Activated naive CD4-positive, alpha-beta T cell treated with anti-CD3 and anti-CD28 coated beads for 36 hours (primary cell): ENCODE measurements at places on chromosomes 13 and 19. TPM values are rescaled to one million over a fixed set of nuclear protein-coding genes. Genes with fewer than 3 reads are reported as not detected.

GRCh38 chr19:28485292-28485691 is 727.7 kb downstream of the UQCRFS1 start:
- H3K36me3 ChIP-seq = no peaks in the 10 kb centered on the region
- no peak overlapping the region for H3K27ac ChIP-seq
- no peaks in the 10 kb centered on the region for H3K27me3 ChIP-seq
- no peak overlapping the region for H3K4me3 ChIP-seq

DNA sequence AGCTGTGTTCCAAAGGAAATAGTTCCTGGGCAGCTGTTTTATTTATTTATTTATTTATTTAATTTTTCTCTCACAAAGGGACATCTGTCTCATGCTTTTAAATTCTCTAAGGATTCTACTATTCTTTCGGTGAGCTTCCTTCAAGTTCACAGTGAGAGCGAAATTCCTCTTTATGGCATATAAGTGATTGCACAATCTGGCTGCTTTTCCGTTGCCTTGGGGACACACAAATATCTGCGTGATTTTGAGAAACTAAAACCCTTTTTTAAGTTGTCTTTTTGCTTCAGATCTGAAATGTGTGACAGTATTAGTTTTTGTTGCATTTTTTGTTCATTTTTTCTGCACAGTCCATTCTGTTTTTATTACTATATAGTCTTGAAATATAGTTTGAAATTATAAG is 19.2 kb downstream of the ZNF486 start:
- H3K27me3 ChIP-seq = no peaks in the 10 kb centered on the region
- no peak for DNase-seq

DNA sequence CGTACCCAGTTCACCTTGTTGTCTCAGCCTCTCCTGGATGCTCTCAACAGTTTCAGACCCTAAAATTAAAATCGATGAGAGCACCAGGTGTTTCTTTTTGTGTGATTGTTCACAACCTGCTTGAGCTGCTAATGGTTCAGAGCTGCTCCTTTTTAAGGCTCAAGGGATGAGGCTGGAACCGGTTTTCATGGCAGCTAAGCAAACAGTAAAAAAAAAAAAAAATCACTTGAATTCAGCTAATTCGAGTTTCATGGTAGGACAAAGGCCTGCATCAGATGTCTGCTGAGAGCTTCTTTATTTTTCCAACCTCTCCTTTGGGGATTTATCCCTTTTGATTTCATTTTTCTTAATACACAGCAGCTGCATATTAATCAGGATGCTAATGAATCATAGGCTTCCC is 6.5 kb downstream of the SYCE2 start:
- no peak overlapping the region for H3K27ac ChIP-seq
- peaks cover 22% of the 10 kb centered on the region for H3K4me1 ChIP-seq
- DNase-seq = no peak

DNA sequence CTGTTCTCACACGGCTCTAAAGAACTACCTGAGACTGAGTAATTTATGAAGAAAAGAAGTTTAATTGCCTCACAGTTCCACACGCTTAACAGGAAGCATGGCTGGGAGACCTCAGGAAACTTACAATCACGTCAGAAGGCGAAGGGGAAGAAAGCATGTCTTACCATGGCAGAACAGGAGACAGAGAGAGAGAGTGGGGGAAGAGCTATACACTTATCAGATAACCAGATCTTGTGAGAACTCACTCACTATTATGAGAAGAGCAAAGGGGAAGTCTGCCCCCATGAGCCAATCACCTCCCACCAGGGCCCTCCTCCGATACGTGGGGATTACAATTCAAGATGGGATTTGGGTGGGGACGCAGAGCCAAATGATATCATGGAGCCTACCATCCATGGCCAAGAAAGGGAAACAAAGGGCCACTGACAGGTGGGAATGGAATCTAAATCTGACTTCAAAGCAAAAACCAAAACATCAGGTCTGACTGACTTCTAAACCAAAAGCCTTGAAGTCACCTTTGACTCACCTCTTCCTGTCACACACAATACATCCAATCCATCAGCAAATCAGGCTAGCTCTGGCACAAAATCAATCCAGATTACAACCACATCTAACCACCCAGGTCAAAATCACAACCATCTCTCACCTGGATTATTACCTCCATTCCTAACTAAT is 189.7 kb downstream of the ENOX1 start:
- H3K4me3 ChIP-seq = no peak overlapping the region
- no peak overlapping the region for H3K27ac ChIP-seq
- no peaks in the 10 kb centered on the region for H3K36me3 ChIP-seq
- DNase-seq = peak; percentile 6

DNA sequence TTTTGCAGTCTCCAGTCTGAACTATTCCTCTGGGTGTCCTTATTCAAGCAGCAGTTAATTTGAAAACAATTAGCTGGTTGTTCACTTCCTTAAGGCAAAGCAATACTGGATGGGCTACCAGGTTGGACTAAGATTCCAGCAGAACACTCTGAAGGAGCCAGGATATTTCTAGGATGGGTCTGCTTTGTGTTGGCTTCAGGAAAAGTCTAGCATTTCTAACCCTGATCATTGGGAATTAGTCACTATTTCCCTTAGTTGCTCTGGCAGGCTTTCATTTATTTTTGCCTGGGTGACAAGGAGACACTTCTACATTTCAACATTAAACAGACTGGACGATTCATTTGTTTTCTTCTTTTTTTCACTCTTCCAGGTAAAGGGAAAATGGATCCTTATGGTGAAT is 228.4 kb downstream of the ENOX1 start:
- H3K4me3 ChIP-seq = no peak overlapping the region
- no peak overlapping the region for H3K27ac ChIP-seq
- DNase-seq = no peak
- H3K27me3 ChIP-seq = no peaks in the 10 kb centered on the region

GRCh38 chr13:35914662-35915061 is 216.5 kb downstream of the DCLK1 start:
- peaks cover 4% of the 10 kb centered on the region for H3K27me3 ChIP-seq
- no peaks in the 10 kb centered on the region for H3K4me1 ChIP-seq

- peaks cover 4% of the 10 kb centered on the region for H3K36me3 ChIP-seq
- no peak overlapping the region for H3K4me3 ChIP-seq
- H3K27ac ChIP-seq = no peak overlapping the region
- no peaks in the 10 kb centered on the region for H3K4me1 ChIP-seq
- DNase-seq = no peak
- H3K27me3 ChIP-seq = no peaks in the 10 kb centered on the region
Observed at GRCh38 chr13:28392428-28392827, 102.5 kb downstream of the FLT1 start.

- no peak overlapping the region for H3K27ac ChIP-seq
- DNase-seq = no peak
- H3K27me3 ChIP-seq = no peaks in the 10 kb centered on the region
- no peak overlapping the region for H3K4me3 ChIP-seq
- H3K36me3 ChIP-seq = peaks cover 20% of the 10 kb centered on the region
Observed at GRCh38 chr19:10318807-10319682, 3.2 kb upstream of the FDX2 start.

GRCh38 chr13:48429886-48430285 is 17.0 kb upstream of the LPAR6 start:
- H3K27me3 ChIP-seq = no peaks in the 10 kb centered on the region
- no peak overlapping the region for H3K4me3 ChIP-seq
- H3K36me3 ChIP-seq = peaks cover 3% of the 10 kb centered on the region
- H3K27ac ChIP-seq = no peak overlapping the region
- peaks cover 38% of the 10 kb centered on the region for H3K4me1 ChIP-seq

The CGB7 gene
- total RNA-seq = not detected

The PLA2G4C gene
- total RNA-seq = 8.8 TPM

The PTGIR gene
- total RNA-seq = 16.3 TPM

The RYR1 gene
- 0.96 TPM for total RNA-seq

The FXYD3 gene
- total RNA-seq = not detected

The LDLR gene
- 64.9 TPM for total RNA-seq

The ZNF443 gene
- 4.1 TPM for total RNA-seq
